ENCODE measurements at places on chromosomes 12 and 14. TPM values are rescaled to one million over a fixed set of nuclear protein-coding genes. Genes with fewer than 3 reads are reported as not detected.
A peak's percentile ranks its signal among the peaks of the same experiment; 100 is the strongest.

GRCh38 chr14:55451398-55451797 is 11.0 kb upstream of the TBPL2 start:
- peak; percentile 71 for DNase-seq

GRCh38 chr14:35247777-35248475 is 44.3 kb upstream of the PSMA6 start:
- no peak for DNase-seq

- peak; percentile 82 for DNase-seq
These were observed 16.2 kb downstream of the TWF1 start for GRCh38 chr12:43789941-43790340.

DNA sequence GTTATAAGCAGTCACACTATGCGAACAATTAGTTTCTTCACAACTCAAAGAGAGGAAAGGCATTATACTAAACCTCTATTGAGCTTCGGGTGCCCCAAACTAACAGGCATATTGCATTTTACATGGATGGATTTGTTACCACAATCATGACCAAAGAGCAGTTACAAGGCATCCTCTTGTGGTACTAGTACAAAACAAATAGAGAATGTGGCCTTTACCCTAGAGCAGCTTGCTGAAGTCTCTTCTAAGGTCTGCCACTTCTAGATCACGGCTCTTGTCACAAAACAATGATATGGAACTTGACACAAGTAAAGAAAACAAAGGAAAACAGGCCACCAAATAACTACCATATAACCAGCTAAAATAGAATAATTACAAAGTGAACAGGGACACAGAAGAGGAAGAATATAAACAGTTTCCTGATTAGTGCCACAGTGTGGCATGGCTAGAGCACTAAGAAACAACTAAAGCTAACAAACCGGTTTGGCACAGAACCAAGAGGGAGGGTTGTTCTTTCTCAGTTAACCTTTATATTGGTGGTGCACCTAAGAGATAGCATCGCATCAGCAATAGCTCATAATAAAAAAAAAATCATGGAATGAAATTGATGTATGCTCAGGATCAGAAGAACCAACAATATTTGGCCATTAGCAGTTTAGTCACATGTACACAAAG is 209.7 kb upstream of the ATP2B1 start:
- DNase-seq: no peak

DNA sequence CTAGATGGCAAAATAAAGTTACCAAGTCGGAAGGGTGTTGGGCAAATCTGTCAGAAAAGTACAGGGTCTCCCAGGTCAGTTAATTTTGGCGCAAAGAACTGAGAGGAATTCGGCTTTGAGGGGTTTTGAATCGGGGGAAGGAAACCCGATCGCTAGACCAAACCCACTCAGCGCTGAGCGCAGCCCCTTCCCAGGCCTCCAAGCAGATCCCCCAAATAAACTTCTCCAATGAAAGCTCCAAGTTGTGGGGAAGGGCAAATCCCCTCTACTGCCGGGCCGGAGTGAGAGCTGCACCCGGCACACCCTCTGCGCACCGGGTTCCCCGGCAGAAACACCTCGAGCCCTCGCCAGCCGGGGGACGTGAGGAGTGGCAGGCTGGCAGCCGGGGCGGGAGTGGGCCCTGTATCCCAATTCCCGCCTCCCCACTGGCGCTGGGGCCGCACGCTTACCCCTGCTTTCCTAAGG is 441 bp downstream of the E2F7 start:
- no peak for DNase-seq

- DNase-seq: no peak
These were observed 12.7 kb downstream of the SAMD4A start for GRCh38 chr14:54579621-54580020.

- no peak for DNase-seq
These were observed 15.5 kb upstream of the NTN4 start for GRCh38 chr12:95805864-95806671.

DNA sequence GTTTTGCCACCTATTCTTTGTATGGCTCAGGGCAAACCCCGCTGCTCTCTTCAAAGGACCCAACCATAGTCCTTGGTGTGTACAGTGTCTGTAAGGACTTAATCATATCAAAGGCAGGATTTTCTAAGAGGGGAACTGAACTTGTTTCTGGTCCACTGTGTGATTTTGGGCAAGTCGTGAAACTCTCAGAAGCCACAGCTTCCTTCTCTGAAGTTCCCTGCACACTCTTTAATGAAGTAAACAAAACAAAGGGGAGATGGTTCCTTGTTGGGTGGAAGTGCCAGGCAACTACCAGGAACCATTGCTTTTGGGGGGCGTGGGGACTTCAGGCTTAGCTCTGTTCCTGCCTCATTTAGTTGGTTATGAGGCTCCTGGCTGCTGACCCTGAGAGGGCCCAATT is 152.4 kb downstream of the VRK1 start:
- DNase-seq: no peak

DNA sequence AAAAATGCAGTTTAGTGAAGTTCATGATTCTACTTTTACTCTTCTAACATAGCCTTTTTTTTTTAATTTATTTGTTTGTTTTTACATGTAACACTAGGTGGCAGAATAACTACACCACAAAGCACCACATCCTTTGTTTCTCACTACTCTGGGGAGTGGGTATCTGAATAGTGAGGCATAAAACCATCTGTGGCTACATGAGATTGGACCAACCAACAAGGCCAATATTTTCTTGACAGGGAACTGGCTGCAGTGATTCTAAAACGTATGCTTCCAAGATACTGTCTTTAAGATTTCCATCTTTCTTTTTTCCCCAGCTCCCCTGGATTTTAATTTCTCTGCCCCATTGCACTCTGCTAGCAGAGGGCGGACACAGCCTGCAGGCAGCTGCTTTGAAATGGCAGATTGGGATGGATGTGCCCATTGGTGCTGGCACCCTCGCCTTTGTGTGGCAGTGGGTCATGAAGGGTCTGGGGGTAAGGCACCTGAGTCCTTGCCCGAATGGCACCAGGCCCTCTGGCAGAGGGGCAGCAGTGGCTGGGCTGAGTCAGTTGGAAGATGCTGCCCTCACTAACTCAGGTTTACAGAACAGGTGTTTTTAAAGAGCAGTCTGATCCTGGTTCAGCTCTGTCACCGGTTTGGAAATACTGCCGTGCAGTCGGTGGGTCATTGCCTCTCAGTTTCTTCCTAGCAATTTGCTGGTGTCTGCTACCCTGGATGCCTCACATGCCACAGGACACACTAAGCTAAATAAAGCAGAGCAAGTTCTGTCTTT is 429.1 kb downstream of the RAD51B start:
- DNase-seq: peak; percentile 78

- no peak for DNase-seq
These were observed 28.3 kb upstream of the PPP2R5C start for GRCh38 chr14:101733211-101733610.

- DNase-seq: no peak
These were observed 75.0 kb downstream of the DIP2B start for GRCh38 chr12:50579757-50580267.

GRCh38 chr12:109871668-109872314 is 8.6 kb downstream of the GLTP start:
- no peak for DNase-seq

GRCh38 chr14:21868442-21869046 is 194.9 kb upstream of the OR4E1 start:
- peak; percentile 87 for DNase-seq

DNA sequence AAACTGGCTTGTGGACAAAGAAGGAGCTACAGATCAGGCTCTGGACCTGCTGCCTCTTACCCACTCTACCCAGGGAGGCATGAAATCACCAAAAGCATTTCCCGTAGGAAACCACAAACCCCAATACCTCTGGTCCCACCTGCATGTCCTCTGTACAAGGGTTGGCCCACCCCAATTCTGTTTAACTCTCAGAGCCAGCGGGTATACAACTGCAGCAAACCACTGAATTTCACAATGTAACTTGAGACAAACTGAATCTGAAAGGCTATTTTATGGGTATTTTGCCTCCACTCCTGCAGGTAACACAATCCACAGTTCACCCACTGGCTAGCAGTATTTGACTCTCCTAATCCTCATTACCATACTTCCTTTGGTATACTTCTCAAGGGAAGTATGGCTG is 16.5 kb downstream of the SIX1 start:
- DNase-seq: no peak

GRCh38 chr14:68939181-68939892 is 39.8 kb downstream of the ACTN1 start:
- DNase-seq: no peak

DNA sequence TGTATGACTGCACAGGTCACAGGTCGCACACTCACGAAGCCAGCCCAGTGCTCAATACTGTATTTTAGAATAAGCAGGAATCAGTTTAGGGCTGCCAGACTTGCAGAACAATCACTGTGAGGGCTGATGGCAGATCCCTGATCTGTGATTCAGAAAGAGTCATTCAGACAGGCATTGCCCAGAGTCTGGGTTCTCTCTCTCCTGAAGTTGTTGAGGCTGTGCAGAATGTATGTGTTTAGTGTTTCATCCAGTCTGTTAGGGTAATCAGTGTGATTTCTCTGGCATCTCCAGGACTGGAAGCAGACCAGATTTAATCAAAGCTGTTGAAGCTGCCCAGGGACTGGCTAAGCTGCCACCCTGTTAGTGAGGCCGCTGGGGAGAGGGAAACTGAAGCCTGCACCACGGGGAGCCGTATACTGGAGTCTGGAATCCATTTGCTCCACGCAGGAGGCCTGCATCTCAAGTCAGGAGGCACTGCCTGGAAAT is 69.3 kb downstream of the ETV6 start:
- no peak for DNase-seq

- no peak for DNase-seq
These were observed 114.3 kb downstream of the ADCK1 start for GRCh38 chr14:77914073-77914721.

DNA sequence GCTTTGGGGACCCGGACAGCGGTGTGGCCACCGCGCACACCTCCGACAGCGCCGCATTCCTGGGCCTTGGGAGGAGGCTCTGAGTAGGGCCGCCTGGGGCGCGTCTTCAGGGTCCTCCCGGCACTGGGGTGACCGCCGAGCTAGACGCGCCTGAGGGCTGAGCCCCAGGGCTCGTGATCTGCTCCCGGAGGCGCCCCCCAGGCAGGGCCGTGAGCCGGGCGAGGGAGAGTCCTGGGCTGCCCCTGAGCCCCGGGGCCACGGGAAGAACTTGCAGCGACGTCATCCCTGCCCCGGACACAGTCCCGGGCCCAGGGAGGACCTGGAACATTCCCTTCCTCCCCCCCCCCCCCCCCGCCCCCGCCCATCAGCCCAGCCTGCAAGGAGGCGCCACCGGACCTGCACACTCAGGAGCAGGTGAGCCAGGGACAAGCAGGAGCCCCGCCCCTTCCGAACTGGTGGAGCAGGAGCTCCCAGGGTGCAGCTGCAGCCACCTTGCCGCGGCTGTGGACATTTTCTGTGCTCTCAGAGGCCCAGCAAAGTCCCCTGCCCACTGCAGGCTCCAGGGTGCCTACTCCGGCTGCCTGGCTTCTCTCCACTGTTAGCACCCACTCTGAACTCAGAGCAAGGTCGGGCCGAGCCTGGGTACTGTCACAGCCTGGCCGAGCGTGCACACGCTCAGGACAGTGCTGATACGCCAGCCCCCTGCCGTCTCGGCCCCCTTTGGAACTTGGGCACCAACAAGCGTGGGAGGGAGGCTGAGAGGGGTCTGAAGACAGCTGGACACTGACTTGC is 50.7 kb downstream of the A2M start:
- peak; percentile 69 for DNase-seq

GRCh38 chr14:68676511-68676943 is 116.3 kb downstream of the ZFP36L1 start:
- no peak for DNase-seq

- DNase-seq: no peak
These were observed 708 bp upstream of the TCTN1 start for GRCh38 chr12:110613071-110613770.

- DNase-seq: no peak
These were observed 9.7 kb downstream of the TPH2 start for GRCh38 chr12:71948390-71948789.

- DNase-seq: no peak
These were observed 23.4 kb downstream of the KIF26A start for GRCh38 chr14:104161602-104162367.

DNA sequence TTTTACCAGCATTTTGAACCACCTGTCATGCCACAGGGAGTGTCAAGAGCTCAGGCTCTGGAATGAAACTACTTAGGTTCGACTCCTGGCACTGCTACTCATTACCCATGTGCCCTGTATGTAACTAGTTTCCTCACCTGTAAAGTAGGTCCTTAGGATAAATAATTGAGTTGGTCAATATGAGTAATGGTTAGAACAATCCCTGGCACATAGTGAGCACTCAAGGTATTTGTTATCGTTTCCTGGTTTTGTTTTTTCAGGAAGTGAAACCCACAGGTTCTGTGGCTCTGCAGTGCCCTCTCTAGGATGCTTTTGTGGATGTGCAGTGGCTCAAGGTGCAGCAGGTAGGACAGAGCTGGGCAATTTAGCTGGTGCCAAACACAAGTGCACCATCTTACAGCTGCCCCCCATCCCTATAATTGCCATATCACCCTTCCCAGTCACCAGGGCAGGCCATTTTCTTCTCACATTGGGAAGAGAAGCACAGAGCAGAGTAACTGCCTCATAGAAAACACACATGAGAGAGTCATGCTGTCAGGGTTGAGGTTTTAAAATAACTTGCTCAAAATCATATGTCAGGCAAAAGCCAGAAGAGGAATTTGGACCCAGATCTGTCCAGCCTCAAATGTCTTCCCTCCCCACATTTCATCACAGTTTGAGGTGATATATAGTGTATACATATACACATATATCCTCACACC is 297.5 kb downstream of the RPAP3 start:
- peak; percentile 31 for DNase-seq

DNA sequence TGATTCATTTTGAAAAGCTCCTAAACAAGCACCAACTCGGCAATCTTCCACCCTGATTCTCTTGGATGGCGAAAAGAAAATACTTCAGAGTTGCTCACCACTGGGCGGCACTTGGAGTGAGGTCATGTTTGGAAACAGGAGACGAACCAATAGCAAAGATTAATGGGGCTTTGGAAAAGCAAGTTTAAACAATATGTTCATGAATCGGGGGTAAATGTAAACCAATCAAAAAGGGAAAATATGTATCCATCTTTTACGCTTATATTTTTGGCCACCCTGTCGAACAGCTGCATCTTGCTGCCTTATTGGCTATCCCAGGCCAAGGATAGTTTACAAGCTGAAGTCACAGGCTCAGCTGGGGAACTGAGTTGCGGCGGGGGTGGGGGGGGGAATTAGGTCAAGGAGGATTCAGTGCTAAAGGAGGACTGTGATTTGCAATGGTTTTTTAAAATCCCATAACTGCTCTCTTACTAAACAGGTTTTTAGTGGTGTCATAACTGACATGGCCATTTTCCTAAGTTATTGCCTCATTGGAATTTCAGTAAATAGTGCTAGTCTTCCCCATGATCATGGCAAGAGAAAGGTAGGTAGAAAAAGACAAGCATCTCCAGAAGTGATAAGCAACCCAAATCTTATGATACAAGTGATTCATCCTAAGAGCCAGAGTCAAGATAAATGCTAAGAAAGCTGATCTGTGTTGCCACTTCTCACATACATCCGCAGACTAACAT is 210.6 kb downstream of the PHLDA1 start:
- no peak for DNase-seq

GRCh38 chr14:77903221-77903620 is 103.3 kb downstream of the ADCK1 start:
- DNase-seq: no peak

SERPINA12 gene
- total RNA-seq: not detected

TMEM116 gene
- total RNA-seq: 3.0 TPM

CLMN gene
- total RNA-seq: 0.63 TPM

CCDC175 gene
- total RNA-seq: not detected

OR6C76 gene
- total RNA-seq: not detected

LIN7A gene
- total RNA-seq: 0.13 TPM

GON7 gene
- total RNA-seq: 14.6 TPM

PRB2 gene
- not detected for total RNA-seq

MIA2 gene
- 9.2 TPM for total RNA-seq

KRT2 gene
- not detected for total RNA-seq

MAP1LC3B2 gene
- 0.13 TPM for total RNA-seq

Data from dermis microvascular lymphatic vessel endothelial cell (primary cell).